ENCODE measurements at places on chromosomes 13 and 19. TPM values are rescaled to one million over a fixed set of nuclear protein-coding genes. Genes with fewer than 3 reads are reported as not detected.

DNA sequence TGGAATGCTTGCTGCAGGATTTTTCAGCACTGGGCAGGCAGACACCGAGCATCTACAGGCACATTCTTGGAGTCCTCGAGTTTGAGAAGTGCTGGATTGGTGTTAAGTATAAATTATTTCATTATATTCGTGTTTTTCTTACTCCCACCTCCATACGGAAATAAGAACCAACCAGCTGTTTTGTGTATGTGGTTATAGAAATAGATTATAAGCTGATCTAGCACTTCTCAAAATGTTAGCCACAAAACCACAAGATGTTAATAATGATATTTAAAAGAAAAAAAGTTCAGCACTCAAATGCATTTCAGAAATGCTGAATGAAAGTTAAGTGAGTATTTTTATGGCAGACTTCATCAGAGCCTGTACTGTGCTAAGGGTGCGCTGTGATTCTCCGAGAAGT, 24.0 kb upstream of the TEX29 start:
- DNase-seq = no peak

DNA sequence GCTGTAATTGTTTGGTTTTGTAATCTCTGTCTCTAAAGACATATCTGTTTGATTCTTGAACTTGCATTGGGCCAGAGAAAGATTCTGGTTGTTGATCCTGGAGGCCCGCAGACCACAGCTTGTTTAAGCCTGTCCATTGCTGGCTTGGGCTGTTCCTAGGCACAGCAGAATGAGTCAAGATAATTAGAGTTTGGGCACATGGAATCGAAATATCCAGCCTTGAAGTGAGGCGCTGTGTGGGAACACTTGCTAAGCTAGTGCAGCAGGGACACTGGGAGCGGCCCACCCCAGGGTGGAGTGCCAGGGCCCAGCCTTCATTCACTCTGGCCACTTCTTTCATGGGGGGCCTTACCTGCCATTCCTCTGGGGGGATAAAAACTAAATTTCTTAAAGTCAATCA, 219.7 kb downstream of the LMO7 start:
- no peak for DNase-seq

DNA sequence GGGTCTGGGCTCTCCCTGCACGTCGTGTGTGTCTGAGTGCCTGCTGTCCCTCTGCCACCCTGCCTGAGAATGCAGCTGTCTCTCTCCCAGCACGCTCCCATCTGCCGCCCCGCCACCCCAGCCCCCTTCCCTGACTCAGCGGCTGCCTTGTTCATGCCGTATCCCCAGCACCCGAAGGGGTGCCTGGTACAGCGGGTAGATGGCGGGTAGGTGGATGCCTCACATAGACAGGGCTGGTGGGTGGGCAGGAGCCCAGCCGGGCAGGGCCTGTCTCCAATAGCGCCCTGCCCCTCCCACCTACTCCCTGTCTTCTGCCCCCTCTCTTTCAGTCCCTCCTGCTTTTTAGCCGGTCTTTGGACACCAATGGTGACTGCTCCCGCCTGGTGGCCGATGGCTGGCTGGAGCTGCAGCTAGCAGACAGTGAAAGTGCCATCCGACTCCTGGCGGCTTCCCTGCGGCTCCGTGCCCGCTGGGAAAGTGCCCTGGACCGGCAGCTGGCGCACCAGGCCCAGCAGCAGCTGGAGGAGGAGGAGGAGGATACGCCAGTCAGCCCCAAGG, 30.3 kb downstream of the DHX34 start:
- no peak for DNase-seq

- no peak for DNase-seq
Observed at GRCh38 chr19:2719920-2720776, 1.0 kb downstream of the DIRAS1 start.

- DNase-seq = no peak
Observed at GRCh38 chr13:80865329-80865728, 524.4 kb upstream of the SPRY2 start.

GRCh38 chr19:20102097-20102496, 24.3 kb downstream of the ZNF90 start:
- no peak for DNase-seq

DNA sequence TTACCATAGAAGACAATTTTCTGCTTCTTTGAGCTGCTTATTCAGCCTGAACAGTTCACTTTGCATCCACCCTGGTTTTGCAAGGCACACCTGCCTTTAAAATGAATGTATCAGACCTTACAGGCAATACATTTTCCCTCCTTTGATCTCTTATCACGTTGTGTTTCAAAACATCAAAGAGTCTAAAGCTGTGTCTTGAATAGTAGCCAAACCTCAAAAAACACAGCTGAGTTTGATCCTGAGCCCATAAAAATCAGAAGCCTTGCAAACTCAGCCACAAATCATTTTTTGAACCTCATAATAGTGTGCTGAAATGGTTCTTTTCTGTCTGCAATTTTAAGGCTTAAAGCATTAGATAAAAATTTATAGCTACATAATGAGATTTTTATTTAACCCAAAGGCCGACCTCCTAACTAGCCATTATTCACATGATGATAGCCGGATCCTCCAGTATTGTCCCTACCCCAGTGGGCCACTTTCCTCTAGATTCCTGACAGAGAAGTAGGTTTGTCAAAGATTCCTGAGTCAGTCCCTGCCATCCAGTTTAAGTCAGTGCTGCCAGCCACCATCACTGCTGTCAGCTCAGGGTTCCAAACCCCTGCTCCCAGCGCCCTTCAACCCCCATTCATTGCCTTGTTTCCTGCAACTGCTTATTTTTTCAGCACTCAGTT, 71.8 kb downstream of the CAB39L start:
- DNase-seq = no peak

GRCh38 chr13:67421475-67421874, 191.3 kb upstream of the PCDH9 start:
- DNase-seq = no peak

GRCh38 chr19:30881930-30882329, 467.3 kb downstream of the TSHZ3 start:
- no peak for DNase-seq

- DNase-seq = no peak
Observed at GRCh38 chr19:7997809-7998480, 7.5 kb downstream of the ELAVL1 start.

DNA sequence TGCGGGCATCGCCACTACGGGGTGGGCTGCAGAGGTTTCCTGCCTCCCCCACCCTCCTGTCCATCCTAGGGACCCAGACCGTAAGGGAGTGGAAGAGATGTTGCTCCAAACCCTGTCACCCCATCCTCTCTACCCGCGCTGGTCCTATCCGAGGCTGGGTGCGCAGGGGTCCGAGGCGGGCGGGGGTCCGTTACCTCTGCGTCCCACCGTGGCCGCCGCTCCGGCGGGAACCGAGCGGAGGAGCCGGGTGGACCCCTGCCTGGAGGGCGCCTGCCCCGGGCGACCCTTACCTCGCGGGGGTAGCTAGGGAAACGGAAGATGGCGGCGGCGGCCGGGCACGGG, at the start of gene DGKH:
Gene DGKH (plus strand): TSS at position 307 of the 342 bp plus-strand sequence. CDS start 126 bp downstream, outside the sequence.
- no peak for DNase-seq

- no peak for DNase-seq
Observed at GRCh38 chr19:40604647-40605215, 3.6 kb downstream of the LTBP4 start.

DNA sequence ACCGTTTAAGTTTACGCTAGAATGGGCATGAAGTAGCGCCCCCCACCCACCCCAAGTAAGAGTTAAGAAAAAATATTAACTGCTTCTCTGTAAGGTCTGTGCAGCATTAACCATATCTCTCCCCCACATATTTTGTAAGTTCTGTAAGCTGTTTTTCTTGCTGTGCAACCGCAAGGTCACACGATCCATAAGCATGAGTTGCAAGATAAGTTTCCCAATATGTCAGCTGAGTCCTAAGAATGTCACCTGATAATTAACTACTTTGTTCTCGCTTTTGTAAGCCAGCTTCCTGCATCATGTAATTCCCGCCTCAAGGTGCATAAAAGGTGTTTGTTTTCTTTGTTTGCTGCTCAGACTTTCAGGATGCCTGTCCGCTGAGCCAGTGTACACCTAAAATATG, 187.0 kb downstream of the MYO16 start:
- DNase-seq = no peak

DNA sequence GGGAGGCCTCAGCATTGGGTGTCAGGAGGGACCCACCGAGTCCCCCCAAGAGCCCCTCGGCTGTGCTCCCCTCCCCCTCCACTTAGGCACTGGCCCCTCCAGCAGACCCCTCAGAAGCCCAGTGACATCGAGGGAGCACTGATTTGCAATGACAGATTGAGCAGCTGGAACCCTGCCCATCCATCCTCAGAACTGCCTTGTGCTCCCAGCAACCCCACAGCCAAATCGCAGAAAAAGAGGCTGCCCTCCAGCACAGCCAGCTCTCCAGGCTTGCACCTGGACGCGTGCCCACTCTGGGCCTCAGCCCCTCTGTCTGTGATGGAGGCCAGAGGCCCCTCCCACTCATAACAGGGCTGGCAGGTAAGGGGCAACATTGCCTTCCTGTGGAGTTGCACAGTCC, 123.2 kb upstream of the VSTM2B start:
- DNase-seq = no peak

DNA sequence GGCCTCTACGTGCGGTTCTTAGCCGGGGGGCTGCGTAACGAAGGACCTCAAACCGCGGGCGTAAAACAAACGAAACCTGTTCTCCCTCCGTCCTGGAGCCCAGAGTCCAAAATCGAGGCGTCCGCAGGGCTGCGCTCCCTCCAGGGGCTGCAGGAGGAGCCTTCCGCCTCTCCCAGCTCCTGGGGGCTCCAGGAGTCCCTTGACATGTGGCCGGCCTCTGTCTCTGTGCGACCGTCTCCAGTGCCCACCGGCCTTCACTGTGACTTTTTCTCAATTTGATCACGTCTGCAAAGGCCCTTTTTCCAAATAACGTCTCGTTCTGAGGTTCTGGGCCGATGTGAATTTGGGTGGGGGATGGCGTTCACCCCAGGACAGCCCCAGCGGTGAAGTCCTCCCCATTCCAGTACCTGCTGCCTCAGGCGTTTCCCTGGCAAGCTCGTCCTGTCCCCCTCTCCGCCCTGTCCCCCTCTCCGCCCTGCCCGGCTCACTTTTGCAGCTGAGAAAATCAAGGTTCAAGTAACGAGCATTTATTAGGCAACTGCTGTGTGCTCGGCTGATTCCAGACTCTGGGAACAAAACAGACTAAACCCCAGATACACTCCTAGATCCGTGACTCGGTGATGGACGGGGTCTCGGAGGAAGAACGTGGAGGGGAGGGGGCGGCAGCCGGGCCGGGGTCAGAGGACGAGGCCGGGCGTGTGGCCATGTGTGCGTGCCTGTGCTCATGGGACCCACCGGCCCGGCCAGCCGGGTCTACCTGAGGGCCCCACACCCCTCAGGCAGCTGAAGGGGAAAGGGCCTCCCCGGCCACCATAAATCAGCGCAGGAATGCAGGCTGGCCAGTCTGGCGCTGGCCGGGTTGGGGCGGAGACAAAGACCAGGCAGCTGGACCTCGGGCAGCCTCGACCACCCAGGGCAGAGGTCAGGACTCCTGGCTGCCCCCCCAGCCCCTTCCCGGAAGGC, 28.1 kb upstream of the WDR18 start:
- no peak for DNase-seq

GRCh38 chr13:77986713-77987112, 68.1 kb upstream of the EDNRB start:
- DNase-seq = no peak

- DNase-seq = no peak
Observed at GRCh38 chr13:107942030-107942617, 273.2 kb downstream of the LIG4 start.

GRCh38 chr13:36028359-36029025, 102.7 kb downstream of the DCLK1 start:
- no peak for DNase-seq

DNA sequence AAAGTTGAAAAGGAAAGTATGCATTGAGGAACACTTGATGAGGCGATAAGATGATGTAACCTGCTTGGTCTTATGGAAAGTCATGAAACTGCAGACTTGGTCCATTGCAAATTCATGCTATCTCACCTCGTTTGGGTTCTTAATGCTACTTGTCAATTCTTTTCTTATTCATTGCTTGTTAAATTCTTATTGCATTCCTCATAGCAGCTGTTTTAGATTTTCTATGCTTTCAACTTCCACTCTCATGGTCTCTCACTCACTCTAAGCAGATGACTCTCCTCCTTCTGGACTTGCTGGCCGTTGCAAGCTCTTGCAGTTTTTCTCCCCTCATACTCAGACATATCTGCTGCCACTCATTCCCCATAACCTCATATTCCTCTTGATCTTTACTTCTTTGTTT, 67.8 kb upstream of the CSNK1A1L start:
- DNase-seq = no peak

GRCh38 chr13:35566340-35566739, 89.9 kb upstream of the MAB21L1 start:
- DNase-seq = no peak

- no peak for DNase-seq
Observed at GRCh38 chr13:101149735-101150384, 266.4 kb downstream of the NALCN start.

Gene WASF3
- total RNA-seq = 15.2 TPM

Gene VN1R2
- not detected for total RNA-seq

Gene PDX1
- total RNA-seq = not detected

Gene KCNJ14
- total RNA-seq = 1.6 TPM

Gene PGPEP1
- 29.2 TPM for total RNA-seq

Gene PIN1
- 114 TPM for total RNA-seq

Gene COL4A1
- total RNA-seq = 1,008 TPM

Gene ZGLP1
- 3.3 TPM for total RNA-seq

Gene MYH14
- total RNA-seq = 24.7 TPM

Gene HIF3A
- total RNA-seq = 111 TPM

Gene ZNF460
- total RNA-seq = 70.2 TPM

Gene CD70
- not detected for total RNA-seq

Gene RNASEH2B
- 37.8 TPM for total RNA-seq
